NCI-H146 (cell line): ENCODE measurements at places on chromosomes 12 and 14.

DNA sequence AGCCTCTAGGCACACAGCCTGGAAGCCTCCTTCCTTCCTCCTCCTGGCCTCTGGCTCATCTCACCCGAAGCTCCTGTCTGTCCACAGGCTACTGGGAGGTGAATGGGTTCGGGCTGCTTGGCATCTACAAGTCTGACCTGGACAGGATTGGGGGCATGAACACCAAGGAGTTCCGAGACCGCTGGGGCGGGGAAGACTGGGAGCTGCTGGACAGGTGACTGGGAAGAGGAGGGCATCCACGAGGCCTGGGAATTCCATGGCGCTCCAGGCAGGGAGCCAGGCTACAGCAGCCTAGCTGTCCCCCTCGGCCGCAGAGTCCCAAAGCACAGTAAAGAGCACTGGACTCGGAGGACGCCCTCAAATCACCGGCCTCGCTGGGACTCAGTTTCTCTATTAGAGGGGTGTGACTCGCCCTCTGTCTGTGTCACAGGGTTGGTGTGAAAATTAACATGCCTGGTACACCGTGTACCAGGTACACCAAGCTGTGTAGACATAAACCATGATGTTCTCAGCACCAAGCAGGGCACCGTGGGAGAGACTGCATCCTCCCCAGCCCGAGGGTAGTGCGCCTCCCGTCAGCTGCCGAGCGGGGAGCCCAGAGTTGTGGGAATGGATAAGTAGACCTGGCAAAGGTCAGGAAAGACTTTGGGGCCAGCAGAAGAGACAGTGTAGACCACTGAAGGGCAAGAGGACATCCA is 99.6 kb downstream of the B4GALNT3 start:
- DNase-seq = no peak

GRCh38 chr12:67274186-67274585 is 5.0 kb downstream of the CAND1 start:
- no peak for DNase-seq

DNA sequence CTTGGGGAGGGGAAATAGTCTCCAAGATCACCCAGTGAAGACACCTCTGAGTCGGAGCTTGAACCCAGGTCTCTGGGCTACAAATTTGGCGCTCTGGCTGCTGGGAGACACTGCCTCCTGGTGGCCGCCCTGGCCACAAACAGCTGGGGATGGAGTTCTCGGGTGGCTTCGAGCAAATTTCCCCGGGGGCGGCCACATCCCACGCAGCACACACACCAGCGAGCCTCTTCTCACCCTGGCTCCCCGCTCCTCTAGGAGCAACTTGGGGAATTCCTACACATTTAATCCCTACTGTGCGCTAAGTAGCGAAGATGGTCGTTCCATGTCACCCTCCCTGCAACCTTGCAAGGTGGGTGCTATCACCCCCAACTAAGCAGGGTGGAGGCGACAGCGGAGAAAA is 66.2 kb upstream of the BEGAIN start:
- no peak for DNase-seq

DNA sequence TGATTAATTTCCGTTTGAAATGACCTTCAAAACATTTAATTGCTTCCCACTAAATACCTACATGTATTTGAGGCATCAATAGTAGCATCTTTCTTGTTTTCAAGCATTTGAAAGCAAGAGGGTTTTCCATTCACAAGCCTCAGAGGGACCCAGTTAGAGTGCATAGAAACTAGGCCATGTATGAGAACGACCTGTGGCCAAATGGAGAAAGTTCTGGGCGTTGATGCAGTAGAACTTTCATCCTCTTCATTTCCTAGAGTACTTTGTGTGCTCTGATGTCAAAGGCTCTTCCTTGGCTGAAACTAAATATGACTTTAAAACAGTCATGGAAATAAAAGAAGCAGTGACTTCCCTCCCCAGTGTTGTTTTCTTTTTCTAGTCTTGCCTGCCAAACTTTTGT is 944 bp upstream of the DHRS7 start:
- no peak for DNase-seq

DNA sequence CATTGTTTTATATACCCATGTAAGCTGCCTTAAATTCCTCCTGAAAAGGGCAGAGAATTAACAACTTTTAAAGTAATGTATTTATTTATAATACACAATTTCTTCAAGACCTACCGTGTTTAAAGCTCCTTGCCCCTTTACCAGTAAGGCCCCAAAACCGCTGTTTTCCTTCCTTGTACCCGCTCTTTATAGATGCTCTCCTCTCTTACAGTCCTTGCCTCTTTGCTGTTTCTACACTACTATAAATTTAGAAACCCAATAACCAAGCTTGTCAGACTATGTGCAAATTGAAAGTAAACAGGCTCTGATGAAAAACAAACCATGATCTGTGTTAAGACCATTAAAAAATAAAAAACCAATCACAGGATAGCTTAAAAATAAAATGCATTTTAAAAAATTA is 3.9 kb downstream of the MPHOSPH9 start:
- no peak for DNase-seq

DNA sequence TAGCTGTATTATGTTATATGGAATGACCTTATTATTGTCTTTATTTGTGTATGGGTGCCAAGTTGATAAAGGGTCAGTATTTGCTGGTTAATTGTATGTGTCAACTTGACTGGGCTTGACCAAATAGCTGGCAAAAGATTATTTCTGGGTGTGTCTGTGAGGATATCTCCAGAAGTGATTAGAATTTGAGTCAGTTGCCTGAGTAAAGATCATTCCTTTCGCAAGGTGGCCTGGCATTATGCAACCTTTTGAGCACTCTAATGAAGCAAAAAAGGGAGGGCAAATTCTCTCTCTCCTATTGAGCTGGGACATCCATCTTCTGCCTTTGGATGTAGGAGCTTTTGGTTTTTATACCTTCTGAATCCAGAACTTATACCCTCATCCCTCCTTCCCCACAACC is 82.2 kb downstream of the ATXN7L3B start:
- DNase-seq = peak; percentile 15

- no peak for DNase-seq
Observed at GRCh38 chr12:91846466-91847055, 299.1 kb downstream of the BTG1 start.

GRCh38 chr12:116303929-116304328 is 26.4 kb upstream of the MED13L start:
- no peak for DNase-seq

GRCh38 chr12:82996168-82996812 is 309.6 kb downstream of the TMTC2 start:
- DNase-seq = peak; percentile 87

DNA sequence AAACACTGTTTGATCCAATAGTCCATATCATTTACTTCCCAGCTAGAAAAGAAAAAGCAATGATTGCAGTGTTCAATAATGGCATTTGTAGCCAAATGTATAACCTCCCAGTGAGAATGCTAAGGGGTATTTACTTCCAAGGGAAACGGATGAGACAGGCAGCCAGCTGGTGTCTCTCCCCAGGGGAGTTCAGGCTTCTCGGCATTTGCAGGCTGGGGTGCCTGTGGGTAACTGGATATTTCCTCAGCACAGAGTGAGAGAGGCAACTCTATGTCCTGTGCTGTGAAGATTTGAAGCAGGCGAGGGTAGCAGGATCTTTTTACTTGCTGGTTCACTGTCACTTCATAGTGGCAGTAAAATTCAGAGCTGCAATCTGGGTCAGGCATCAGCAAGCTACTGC is 1455.6 kb upstream of the TMEM132C start:
- DNase-seq = no peak

GRCh38 chr12:117778656-117779055 is 190.1 kb downstream of the KSR2 start:
- no peak for DNase-seq

DNA sequence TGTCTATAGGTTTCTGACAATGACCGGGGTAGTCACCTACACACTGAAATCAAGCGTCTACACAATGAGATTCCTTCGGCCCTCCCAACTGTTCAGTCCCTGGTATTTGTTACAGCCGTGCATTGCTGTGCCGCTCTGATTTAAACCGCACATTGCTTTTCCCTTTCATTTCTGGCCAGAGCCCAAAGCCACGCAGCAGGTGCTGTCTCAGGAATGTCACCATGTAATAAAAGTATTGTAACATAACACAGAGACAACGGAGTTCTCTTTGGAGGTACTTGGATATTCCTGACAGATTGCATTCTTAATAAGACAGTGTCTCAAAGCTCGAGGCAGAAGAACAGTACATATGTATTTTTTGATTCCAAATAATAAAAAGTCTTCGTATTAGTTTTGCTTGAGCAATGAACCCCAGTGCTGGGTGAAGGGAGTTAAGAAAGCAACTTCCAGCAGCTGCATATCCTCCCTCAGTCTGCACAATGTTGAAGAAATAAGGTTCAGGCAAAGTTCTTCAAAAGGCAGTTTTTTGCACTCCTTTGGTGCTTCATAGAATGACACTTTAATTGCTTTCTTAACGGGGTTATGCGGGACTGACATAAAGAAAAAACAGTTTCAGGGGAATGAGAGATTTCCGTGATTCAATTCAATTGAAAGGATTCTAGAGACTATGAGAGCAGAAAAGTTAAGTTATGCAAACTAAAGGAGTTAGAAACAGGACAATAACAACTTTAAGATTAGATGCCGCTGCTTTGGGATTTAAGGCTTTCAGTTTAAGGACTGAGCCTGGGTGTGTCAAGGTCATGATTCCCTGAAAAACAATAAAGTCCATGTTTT is 288.7 kb upstream of the FLRT2 start:
- no peak for DNase-seq

DNA sequence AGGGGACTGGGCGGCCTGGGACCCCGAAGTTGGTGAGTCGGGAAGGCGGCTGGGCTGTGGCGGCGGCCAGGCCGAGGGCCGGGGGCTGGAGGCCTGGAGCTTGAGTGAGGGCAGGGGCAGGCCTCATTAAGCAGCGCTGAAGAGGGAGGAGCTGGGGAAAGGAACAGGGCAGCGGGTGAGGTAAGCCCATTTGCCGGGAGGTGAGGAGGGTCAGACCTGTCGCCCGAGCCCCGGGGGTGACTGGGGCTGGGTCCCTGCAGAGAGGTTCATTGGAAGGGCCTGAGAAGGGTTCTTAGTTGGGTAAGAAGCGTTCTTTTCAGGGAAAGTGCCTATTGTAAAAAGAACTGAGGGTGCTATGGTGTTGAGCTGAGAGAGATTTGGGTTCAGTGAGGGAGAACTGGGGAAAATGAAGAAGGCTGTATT is 441 bp downstream of the RAB5B start:
- peak; percentile 78 for DNase-seq

DNA sequence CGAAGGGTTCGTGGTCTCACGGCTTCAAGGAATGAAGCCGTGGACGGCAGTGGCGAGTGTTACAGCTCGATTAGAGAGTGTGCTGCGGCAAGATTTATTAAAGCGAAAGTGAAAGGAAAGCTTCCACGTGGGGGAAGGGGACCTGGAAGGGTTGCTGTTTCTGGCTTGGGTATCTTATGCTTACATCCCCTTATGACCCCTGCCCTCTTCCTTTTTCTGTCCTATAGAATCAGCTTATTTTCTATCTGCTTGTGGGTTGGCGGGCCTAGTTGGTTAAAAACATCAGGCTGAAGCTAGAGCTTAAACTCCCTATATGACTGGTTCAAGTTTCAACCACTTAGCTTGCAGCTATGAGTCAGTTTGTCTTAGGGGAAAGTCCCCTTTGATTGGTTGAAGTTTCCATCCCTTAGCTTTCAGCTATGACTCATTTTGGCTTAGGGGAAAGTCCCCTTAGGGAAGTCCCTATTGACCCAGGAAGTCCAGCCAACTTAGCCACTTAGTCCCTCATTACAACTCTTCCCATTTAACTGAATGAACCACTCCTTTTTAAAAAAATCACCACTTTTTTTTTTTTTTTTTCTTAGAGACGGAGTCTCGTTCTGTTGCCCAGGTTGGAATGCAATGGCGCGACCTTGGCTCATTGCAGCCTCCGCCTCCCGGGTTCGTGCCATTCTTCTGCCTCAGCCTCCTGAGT is 1494.7 kb upstream of the TMEM132C start:
- no peak for DNase-seq

GRCh38 chr12:54980341-54980740 is 4.2 kb downstream of the TESPA1 start:
- no peak for DNase-seq

DNA sequence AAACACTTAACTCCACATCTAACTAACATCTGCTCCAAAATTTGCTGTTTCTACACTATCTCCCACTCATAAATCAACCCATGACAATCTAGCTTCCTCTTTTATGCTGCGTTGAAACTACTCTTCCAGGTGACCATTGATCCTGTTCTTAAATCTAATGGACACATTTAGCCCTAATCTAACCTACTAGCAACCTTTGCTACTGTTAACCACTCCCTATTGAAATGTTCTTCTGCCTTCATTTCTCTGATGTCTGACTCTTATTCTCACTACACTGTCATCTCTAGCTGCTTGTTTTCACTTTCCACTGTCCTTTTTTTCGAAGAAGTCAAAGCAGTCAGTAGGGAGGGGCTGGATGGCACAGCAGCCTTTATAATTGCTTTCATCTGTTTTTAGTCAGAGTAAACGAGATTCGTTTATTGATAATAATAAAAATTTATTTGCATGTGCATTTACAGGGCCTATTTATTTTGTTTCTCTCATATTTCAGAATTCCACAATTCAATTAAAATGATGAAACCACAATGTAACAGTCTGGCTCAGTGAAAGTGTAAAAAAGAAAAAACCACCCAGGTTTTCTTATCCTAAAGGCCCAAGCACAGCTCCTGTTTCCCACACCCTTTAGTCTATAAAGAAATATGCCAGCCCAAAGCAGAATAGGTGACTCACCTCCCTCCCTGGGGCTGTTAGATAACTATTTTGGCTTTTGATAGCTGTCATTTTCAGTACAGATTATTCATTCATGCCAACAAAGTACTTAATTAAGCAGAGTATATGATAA is 44.9 kb downstream of the ATP2B1 start:
- no peak for DNase-seq

DNA sequence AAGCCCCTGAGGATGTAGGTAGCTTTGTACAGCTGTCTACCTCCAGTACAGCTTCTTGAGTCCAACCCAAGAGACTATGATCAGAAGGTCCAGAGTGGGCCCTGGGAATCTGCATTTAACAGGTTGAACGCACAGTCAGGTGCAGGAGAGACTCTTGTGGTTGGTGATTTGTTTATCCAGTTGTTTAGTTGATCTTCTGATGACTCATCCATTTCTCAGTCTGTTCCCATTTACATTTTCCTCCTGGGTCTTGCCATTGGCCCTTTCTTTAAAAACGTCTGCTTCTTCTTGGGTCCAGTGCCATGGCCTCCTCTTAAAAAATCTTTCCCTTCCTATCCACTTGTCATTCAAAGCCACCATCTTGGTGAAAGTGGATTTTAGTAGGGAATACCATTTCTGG is 734.2 kb downstream of the MED13L start:
- no peak for DNase-seq

DNA sequence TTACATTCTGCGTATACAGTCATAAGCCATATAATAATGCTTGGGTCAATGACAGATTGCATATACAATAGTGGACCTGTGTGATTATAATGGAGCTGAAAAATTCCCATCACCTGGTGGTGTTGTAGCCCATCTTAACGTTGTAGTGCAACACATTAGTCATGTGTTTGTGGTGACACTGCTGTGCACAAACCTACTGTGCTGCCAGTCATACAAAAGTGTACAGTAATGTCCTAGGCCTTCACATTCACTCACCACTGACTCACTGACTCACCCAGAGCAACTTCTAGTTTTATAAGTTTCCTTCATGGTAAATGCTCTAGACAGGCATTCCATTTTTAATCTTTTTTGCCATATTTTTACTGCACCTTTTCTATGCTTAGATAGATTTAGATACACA is 194.8 kb upstream of the SEL1L start:
- DNase-seq = no peak

GRCh38 chr14:36857136-36857535 is 195.5 kb downstream of the PAX9 start:
- peak; percentile 88 for DNase-seq
